ENCODE measurements at places on chromosomes 5 and 9.

DNA sequence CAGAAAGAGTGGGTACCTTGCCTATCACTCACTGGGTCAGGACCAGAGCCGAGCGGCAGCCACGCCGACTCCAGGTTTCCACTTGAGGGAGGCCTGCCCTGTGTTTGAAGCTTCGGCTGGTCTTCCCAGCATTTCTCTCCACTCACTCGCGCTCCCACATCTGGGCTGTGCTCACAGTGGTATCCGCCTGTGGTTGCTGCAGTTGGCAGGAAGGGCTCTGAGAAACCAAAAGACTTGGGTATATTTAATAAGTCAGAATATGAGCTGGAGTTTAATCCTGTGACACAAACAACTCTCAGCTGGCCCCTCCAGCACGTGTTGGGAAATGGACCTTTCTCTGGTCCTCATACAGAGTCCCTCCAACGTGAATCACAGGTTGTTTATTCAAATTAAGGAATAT is 70.9 kb downstream of the SPRY4 start:
- DNase-seq: no peak

DNA sequence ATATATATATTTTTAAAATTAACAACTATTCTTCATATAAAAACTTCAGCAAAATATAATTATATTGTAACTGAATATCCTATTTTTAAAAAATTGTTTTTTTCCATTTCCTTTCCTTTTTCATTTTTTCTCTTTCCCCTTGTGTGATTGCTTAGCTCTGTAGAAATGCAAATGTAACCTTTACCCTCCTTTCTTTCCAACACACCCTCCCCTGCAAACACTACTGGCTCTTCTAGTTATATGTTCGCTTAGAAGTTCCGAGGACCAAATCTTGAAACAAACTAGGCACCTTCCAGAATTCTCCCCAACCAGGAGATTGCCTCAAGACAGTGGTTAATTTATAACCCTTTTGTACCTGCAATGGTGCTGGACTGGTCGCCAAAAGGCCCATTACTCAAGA is 1980.0 kb upstream of the CDH6 start:
- no peak for DNase-seq

DNA sequence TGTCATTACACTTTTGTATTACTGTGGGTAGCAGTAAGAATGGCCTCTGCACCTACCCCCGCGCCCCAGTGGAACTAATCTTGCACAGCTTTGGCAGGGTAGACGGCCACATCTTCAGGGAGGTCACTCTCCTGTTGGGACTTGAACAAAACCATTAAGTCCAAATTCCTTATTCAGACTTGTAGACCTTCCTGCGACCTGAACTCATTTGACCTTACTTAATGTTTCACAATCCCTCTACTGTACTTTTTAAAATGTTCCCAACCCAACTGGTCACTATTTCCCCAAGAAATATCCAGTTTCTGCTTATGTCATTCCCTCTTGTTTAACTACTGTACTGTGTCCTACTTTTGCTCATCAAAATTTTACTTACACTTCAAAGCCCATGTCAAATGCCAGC is 5.3 kb upstream of the FAM120AOS start:
- no peak for DNase-seq

GRCh38 chr9:14383294-14383693 is 69.4 kb upstream of the NFIB start:
- DNase-seq: no peak

- DNase-seq: no peak
These were observed 94.7 kb downstream of the EBF1 start for GRCh38 chr5:159005062-159005461.

GRCh38 chr5:40404613-40405012 is 275.1 kb upstream of the PTGER4 start:
- DNase-seq: no peak

DNA sequence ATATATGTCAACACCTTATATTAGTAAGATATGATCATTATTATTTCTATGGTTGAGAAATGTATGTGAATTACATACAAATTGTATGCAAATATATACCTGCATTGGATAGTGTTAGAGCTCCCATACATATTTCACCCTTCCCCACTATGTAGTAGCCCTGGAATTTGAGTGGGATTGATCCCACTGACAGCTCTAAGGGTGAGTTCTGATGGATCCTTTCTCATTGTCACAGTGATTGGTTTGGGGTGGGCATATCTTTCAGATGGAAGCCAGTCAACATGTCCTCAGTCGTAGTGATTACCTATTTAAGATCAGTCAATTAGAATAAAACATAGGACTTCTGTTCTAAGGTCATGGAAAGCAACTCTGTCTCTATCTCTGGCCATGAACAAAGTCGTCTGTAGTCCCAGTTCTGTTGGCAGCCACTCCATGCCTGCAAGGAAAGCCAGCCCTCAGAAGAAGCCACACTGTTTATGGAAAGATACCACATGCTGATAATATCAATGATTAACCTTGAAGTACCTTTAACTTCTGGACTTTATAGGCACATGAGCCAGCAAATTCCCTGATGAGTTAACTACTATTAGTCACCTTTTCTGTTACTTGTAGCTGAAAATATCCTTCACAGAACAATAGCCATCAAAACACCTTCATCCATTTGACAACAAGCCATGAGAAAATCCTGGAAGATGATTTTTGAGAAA is 5.1 kb upstream of the CCDC192 start:
- no peak for DNase-seq

DNA sequence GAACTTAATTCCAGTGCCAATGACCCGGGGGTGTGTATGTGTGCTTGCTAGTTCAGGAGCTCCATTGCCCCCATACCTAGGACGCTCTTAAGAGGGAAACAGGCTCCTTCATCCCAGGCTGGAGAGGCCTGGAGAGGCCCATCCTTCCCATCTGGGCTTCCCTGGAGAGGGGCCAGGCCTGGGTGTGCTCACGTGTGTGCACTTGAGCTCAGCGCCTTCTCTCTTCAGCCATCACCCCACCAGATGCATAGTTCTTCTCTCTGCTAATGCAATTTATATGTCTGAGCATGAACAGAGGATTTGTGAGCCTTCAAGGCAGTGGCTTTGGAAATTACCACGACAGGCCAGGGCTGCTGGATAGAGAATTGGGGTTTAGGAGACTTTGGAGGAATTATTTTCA is 48.6 kb upstream of the SHB start:
- no peak for DNase-seq

GRCh38 chr5:91212714-91213092 is 170.4 kb downstream of the ARRDC3 start:
- no peak for DNase-seq

- DNase-seq: no peak
These were observed 26.8 kb upstream of the GABRP start for GRCh38 chr5:170756691-170757090.

GRCh38 chr5:95043234-95043633 is 241.7 kb downstream of the MCTP1 start:
- DNase-seq: no peak
